ENCODE measurements at places on chromosomes 5 and 9.

GRCh38 chr9:137452006-137452760 lies 7.0 kb downstream of the NSMF start:
- no peak for DNase-seq

DNA sequence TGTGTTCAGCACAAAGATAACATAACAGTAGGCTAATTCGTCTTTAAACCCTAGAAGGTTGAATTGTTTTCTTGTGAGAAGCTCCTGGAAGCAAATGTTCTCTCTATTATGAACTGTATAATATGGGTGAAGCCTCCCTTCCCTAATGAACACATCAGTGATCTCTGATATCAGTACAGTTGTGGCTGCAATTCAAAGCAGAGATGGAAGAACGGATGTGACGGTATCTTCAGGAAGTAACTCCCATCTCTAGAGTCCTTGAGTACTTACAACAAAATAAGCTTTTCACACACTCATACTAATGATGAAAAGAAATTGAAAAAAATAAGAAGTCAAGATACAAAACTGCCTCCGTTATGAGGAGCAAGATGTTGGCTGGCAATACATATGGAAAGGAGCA lies 4.5 kb downstream of the HCN1 start:
- DNase-seq = no peak

DNA sequence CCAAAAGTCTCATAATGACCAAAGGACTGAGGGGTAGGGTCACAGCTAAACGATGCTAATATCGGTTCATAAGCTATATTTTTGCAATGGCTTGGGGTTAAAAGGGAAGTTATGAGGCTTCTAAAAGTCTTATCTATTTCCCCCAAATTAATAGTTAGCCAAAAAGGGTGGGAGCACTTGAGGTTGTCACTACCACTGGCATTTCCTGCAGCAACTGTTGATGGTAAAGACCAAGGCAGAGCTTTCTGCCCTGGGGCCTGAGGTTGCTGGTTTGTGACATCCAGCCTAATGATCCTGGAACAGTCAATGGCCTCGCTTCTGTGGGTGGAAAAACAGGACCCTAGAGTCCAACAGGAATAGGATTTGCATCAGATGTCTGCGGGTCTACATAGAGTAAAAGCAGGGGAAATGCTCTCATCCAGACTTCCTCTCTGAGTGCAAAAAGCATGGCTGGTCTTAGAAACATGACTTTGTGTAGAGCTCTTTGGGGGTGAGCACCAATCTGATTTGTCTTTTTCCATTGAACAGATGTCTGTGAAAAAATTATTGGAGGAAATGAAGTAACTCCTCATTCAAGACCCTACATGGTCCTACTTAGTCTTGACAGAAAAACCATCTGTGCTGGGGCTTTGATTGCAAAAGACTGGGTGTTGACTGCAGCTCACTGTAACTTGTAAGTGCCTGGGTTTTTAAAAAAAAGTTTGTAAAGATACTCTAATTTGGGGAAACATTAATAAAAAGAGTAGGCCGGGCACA lies 2.7 kb downstream of the GZMA start:
- DNase-seq = no peak

- no peak for DNase-seq
Observed at GRCh38 chr5:108579236-108579635, 168.5 kb upstream of the FER start.

DNA sequence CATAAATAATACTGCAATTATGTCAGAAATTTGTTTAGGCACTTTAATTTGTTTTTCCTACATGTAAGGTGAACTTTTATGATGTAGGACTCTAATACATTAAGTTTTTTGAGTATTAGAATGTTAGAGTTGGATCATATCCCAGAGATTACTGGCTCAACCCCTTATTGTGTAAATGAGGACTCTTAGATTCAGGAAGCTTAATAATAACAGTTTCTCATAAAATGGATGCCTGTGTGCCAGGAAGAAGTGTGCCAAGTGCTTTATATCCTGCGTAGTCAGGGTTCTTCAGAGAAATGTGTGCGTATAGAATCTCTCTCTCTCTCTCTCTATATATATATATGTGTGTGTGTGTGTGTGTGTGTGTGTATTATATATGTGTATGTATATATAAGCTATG lies 388.5 kb downstream of the CAAP1 start:
- no peak for DNase-seq

DNA sequence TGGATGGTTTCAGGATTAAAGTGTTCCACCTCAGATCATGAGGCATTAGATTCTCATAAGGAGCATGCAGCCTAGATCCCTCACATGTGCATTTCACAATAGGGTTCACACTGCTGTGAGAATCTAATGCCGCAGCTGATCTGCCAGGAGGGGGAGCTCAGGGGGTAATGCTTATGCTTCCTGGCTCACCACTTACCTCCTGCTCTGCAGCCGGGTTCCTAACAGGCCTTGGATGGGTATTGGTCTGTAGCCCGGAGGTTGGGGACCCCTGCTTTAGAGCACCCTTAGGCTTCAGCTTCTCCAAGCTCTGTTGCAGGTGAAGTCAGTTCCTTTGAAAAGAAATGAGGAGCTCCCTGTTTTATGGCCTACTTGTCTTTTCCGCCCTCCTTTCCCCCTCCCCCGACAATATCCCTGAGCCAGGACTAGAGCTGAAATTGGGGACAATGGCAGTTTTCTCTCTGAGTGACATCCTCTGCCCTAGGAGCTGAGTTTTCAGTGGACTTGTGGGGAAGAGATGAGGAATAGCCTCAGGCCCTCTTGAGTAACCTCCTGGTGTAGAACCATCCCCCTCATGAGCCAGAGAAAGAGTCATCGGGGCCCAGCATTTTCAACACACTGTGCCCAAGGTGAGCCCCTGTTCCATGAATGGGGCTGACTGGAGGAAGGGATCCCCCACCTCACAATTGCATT lies 16.2 kb upstream of the MAT2B start:
- DNase-seq = no peak

GRCh38 chr9:132125944-132126679 lies 35.7 kb upstream of the NTNG2 start:
- no peak for DNase-seq

- no peak for DNase-seq
Observed at GRCh38 chr5:64971513-64971912, 202.8 kb downstream of the CWC27 start.

DNA sequence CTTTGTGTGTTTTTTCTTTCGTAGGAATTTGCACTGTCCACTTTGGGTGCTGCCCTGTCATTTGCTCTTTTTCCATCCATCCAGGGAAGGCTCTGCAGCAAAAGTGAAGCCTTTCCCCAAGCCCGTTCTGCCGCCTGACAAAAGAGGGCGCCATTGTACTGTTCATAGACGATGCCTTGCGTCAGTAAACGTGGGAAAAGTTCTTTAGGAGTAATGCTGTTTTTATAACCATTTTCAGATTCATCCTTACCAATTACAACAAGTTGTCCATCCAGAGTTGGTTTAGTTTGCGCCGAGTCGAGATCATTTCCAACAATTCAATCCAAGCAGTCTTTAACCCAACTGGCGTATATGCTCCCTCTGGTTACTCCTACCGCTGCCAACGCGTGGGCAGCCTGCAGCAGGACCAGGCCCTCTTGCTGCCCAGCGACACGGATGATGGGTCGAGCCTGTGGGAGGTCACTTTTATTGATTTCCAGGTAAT lies 34.3 kb upstream of the RPS23 start:
- peak; percentile 57 for DNase-seq

- no peak for DNase-seq
Observed at GRCh38 chr5:125559296-125559695, 812.9 kb upstream of the ZNF608 start.

DNA sequence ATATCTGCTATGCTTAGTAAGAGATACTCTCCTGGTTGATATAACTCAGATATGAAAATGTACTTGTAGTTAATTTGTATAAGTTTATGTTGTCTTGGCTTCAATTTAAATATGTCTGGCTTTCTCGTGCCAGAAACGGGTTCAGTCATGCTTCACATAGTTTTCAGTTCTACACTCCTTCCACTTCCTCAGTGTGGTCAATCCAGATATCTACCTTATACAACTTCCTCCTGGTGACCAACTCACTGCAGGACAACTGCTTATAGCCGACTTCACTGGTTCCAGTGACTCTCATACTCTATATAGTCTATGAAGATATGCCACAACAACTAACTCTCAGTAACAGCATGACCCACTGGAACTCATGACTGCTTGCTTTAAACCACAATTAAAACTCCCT lies 690.4 kb downstream of the SLCO4C1 start:
- DNase-seq = no peak

DNA sequence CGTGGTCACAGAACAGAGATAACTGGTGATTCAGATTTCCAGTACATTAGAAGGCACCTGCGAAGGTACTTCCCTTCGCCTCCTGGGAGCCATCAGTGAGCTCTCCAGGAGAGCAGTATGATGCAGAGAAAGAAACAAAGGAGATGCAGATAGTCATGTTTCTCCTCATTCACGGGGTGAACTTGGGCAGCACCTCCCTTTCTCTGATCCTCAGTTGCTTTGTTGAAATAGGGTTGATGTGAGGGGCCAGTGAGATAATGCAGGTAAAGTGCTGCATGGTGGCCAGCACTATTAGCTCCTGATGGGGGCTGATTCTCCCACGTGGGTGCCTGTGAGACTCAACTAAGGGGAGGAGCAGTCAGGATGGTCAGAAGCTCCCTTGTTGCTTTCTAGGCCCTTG lies 46.6 kb upstream of the ZNF169 start:
- no peak for DNase-seq

- DNase-seq = no peak
Observed at GRCh38 chr5:125236981-125237380, 490.5 kb upstream of the ZNF608 start.

DNA sequence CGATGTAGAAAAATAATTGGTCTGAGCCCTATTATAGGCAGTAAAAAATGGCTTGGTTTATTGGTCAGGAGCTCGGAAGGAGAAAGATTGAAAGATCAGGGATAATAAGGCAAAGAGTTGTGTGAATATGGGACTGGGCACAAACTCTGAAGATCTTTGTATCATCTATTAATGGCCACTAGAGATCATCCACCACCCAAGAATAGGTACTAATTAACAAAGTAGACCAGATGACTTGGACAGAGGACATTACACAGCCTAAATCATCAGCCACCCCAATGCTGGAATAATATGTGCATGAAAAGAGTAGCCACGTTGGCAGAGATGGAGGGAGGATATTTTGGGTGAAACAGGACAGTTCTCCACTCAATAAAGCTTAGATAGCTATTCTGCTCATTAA lies 364.1 kb downstream of the EFNA5 start:
- DNase-seq = no peak

DNA sequence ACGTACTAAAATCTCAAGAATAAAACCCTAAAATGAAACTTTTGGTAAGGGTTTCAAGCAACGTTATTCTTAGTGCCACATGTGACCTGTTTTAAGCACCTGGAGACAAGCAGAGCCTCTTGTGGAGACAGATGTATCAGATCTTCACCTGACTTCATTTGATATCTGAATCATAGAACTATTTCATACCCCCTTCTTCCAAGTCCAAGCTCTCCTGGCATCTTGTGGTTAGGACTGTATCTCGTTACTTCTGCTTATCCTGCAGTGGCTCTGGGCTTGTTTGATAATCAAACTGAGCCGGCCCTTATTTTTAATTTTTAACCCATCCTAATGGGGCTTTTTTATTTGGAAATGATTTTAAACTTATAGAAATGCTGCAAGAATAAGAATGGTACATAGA lies 11.1 kb upstream of the FSD1L start:
- no peak for DNase-seq

GRCh38 chr9:123119566-123119965 lies 86.1 kb downstream of the GPR21 start:
- no peak for DNase-seq

DNA sequence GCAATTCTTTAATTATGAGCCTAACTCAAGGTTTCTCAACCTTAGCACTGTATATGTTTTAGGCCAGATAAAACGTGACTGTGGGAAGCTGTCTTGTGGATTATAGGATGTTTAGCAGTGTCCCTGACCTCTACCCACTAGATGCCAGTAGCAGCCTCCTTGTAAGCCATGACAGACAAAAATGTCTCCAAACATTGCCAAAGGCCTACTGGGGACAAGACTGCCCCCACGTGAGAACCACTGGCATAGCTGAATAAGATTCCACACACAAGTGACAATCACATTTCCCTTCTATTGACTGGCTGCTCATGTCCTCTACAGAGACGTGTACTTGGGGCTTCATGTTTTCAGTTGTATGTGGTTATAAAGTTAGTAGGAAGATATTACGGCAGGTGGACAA lies 55.4 kb downstream of the GOLM1 start:
- DNase-seq = no peak

Data from hematopoietic multipotent progenitor cell (in vitro differentiated cells).